ENCODE measurements at places on chromosomes 6 and 20.

- no peak for DNase-seq
Measured at GRCh38 chr6:20802596-20802995, 268.3 kb downstream of the CDKAL1 start.

GRCh38 chr20:20578838-20579237 lies 133.6 kb downstream of the RALGAPA2 start:
- no peak for DNase-seq

DNA sequence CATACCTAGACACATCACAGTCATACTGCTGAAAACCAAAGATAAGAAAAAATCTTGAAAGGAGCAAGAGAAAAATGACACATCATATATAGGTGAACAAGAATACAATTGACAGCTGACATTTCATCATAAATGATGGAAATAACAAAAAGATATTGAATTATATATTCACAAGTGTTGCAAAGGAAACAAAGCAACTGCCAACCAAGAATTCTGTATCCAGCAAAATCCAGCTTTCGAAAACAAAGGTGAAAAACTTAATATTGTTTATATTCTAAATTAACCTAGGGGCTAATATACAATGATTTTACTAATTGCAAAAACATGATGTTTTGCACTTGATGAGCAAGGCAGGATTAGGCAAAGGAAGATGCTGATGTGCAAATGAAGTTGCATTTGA lies 84.3 kb downstream of the MOXD1 start:
- DNase-seq = no peak

GRCh38 chr6:3585320-3585935 lies 128.6 kb upstream of the SLC22A23 start:
- no peak for DNase-seq

GRCh38 chr6:85183841-85184240 lies 266.0 kb upstream of the NT5E start:
- no peak for DNase-seq

GRCh38 chr6:47169785-47170616 lies 127.9 kb upstream of the ADGRF1 start:
- DNase-seq = no peak

DNA sequence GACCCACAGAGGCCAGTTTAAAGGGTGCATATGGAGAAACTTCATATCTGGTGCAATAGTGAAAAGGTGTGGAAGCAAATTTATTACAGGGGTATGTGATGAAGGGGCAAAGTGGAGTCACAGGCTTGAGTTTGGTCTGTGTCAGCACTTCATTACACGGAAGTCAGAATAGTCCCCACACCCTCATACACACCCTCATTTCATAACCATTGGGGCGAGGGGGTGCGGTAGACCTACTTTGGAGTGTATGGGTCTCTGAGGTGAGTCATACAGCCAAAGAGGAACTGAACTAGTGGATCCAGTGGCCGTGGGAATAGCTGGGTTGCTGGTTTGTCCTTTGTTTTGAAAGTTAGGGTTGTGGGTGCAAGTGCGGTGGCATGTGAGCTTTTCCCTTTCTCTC lies 3.3 kb downstream of the TM9SF4 start:
- no peak for DNase-seq

DNA sequence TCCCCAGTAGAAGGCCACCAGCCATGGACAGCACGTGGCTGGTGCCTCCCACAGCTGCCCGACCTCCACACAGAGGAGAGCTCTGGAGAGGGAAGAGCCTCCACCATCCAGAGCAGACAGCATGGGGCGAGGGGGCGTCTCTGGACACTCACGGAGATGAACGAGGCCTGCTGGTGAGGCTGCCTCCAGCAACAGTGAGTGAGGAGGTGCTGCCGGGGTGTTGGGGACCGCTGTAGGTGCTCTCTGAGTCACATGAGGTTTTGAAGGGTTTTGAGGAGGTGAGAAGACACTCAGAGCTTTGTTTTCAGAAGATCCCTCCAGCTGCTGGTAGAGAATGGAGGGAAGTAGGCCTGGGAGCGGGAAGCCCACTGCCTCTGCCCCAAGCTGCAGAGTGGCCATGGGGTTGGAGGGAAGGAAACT lies 65.6 kb downstream of the THBS2 start:
- DNase-seq = no peak

GRCh38 chr20:43442282-43442880 lies 15.3 kb upstream of the SRSF6 start:
- DNase-seq = no peak

Data from SW 1271 (cell line).